ENCODE measurements at places on chromosomes 7 and 10. TPM values are rescaled to one million over a fixed set of nuclear protein-coding genes. Genes with fewer than 3 reads are reported as not detected.

MSANTD7 gene
- 5.4 TPM for total RNA-seq

HOXA9 gene
- not detected for total RNA-seq

ASB10 gene
- 12.8 TPM for total RNA-seq

IGFBP3 gene
- 75.4 TPM for total RNA-seq

AEBP1 gene
- total RNA-seq: 117 TPM

DNA sequence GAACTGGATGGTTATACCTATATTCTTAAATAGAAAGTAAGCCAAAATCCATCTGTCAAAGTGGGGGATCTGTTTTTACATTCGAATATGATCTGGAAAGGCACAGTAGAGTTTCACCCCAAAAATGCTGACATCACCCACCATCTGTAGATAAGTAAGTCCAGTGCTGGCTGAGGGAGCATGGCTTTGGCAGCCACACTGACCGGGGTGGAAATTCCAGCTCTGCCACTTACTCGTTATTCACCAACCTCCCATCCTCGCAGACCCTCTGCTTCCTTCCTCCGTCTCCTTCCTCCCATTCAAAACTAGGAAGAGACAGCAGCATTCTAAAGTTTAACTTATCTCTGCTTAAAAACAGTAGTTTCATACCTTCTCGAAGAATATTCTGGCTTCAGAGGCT, 84.9 kb upstream of the GATA3 start:
- no peak for DNase-seq

- no peak for DNase-seq
These were observed 10.0 kb downstream of the RGR start for GRCh38 chr10:84254552-84255478.

GRCh38 chr10:45561952-45562351, 110.6 kb downstream of the ZFAND4 start:
- no peak for DNase-seq

- DNase-seq: no peak
These were observed 264.9 kb downstream of the EXOC4 start for GRCh38 chr7:133517766-133518165.

DNA sequence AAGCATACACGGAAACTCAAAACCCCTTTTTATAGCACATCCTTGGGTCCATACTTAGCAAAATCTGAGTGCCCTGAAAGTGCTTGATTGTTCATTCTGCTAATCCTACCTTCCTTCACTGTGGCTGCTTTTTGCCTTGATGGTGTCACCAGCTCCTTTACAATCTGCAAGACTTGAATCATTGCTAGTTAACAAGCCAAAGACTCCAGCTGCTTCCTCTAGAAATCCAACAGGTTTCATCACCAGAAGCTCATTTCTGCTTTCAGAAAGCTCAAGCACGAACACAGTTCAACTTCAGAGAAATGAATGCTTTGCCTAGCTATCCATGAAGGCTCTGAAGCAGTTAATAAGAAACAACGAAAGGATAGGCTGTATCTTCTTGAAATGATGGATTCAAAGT, 38.0 kb downstream of the USP6NL start:
- DNase-seq: no peak

DNA sequence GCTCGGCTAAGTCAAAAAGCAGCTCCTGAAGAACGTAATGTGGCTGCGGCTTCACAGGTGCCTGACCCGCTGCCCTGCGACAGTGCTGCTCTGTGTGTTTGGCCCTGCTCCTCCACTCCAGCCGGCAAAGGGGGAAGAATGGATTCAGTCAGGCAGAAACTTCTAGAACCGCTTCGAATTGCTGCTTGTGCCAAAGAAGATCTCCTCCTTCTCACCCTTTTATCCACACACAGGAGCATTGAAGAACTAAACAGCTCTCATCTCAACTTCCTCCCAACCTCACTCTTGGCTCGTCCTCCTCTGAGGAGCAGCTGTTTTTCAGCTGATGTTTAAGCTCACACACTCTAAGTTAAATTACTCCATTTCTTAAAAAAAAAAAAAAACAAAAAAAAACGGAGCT, 651.4 kb downstream of the INHBA start:
- DNase-seq: no peak
